ENCODE measurements at places on chromosomes 12 and 14. TPM values are rescaled to one million over a fixed set of nuclear protein-coding genes. Genes with fewer than 3 reads are reported as not detected.

DNA sequence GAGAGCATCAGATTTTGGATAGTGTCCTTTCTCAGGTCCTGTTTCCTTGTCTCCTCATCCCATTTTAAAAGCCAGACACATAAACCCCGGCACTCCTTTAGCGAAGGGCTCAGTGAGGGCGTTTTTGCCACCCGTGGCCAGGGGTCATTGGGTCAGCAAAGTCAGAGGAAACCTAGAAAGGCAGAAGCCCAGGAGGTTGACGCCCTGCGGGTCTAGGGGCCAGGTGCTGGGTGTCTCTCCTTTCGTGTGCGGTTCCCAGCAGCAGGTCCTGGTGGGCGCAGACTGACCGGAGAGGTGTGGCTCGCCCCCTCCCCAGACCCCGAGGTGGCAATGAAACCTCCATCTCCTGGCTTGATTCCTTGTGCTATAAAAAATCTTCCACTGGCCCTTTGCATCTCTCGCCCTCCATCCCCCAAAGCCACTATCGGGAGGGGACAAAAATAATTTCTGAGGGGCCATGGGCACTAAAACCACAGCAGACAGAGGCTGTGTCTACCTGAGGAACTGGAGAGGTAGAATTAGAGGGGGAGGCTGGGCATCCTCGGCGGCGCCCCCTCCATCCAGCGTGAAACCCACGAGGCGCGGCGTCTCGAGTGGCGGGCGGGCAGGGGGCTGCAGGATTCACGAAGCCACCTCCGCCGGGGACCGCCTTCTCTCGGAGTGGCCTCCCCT lies 858 bp upstream of the FRMD6 start:
- DNase-seq = no peak

DNA sequence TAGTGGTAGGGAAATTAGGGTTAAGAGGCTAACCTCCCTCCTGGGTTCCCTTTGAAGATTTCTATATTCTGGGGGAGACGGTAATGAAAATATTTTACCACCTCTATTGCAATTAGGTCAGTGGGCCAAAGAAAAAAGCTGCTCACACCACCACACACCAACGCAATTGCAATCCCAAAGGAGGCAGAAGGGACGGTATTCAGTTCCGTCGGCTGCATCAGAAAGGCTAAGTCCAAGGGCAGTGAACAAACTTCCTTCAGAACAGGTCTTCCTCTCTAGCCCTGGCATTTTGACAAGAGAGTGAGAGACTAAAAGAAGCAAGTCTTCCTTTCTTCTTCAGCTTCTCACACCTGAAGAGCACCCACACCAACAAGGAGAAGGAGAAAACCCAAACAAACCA lies 51.2 kb downstream of the OTX2 start:
- no peak for DNase-seq

The CHGA gene
- not detected for total RNA-seq

The FAM186B gene
- total RNA-seq = 1.1 TPM

The B4GALNT1 gene
- total RNA-seq = not detected

- no peak for DNase-seq
Measured at GRCh38 chr12:88753066-88753465, 172.8 kb upstream of the KITLG start.

The TC2N gene
- total RNA-seq = 28.0 TPM

GRCh38 chr12:133135747-133136146 lies 5.3 kb downstream of the ZNF10 start:
- no peak for DNase-seq

GRCh38 chr14:31787377-31787776 lies 226.2 kb downstream of the NUBPL start:
- no peak for DNase-seq

Measured in suprapubic skin (tissue), 4 donors.